ENCODE measurements at places on chromosomes 3 and 15. TPM values are rescaled to one million over a fixed set of nuclear protein-coding genes. Genes with fewer than 3 reads are reported as not detected.

Gene TRPM1
- 0.37 TPM for polyA plus RNA-seq

Gene SLC12A1
- not detected for polyA plus RNA-seq

Gene PSTPIP1
- 3.6 TPM for polyA plus RNA-seq

Gene CEP19
- 0.47 TPM for polyA plus RNA-seq

Gene DRD3
- polyA plus RNA-seq, result not detected

Gene EFHB
- polyA plus RNA-seq, result 1.7 TPM

Gene DLEC1
- polyA plus RNA-seq, result 0.16 TPM

Gene PPIP5K1
- 10.9 TPM for polyA plus RNA-seq

Gene PPARG
- polyA plus RNA-seq, result 3.4 TPM

Gene CLDN16
- polyA plus RNA-seq, result 0.12 TPM

Gene RAB27A
- polyA plus RNA-seq, result 20.9 TPM

Gene GOLGA8T
- polyA plus RNA-seq, result 0.05 TPM

Gene ABI3BP
- polyA plus RNA-seq, result 4.0 TPM

Gene GATA2
- polyA plus RNA-seq, result 2.3 TPM

Gene IL17RE
- 9.2 TPM for polyA plus RNA-seq

Gene ETV5
- 2.0 TPM for polyA plus RNA-seq

Gene PCBP4
- polyA plus RNA-seq, result 18.7 TPM

Gene FAM219B
- 53.0 TPM for polyA plus RNA-seq

Gene RBPMS2
- 5.2 TPM for polyA plus RNA-seq

Gene ATP13A4
- 24.9 TPM for polyA plus RNA-seq

All from esophagus (tissue), 2 donors.